Stimulated activated CD4-positive, alpha-beta T cell treated with anti-CD3 and anti-CD28 coated beads, Interleukin-2, amount 100 ng/mL, for 4 hours (primary cell): ENCODE measurements at places on chromosomes 3 and 15.

DNA sequence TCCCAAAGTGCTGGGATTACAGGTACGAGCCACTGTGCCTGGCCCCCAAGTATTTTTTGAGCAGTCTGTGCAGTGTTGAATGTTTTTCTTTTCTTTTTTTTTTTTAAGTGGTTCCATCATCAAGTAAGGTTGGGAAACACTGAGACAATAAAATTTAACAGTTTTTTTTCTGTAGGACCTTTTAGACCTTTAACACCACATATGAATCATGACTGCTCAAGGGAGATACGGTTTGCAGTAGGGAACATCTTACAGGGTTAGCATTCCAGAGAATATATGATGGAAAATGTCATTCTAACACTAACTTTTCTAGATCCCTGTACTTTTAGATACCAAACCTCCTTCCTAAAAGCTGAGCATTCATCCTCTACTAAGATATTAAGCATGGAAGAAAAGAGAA lies 41.7 kb downstream of the SNX4 start:
- DNase-seq: no peak

GRCh38 chr3:189270248-189270832 lies 98.6 kb downstream of the TPRG1 start:
- DNase-seq: peak; percentile 2

- DNase-seq: no peak
Measured at GRCh38 chr3:11724615-11725339, 81.1 kb upstream of the VGLL4 start.

DNA sequence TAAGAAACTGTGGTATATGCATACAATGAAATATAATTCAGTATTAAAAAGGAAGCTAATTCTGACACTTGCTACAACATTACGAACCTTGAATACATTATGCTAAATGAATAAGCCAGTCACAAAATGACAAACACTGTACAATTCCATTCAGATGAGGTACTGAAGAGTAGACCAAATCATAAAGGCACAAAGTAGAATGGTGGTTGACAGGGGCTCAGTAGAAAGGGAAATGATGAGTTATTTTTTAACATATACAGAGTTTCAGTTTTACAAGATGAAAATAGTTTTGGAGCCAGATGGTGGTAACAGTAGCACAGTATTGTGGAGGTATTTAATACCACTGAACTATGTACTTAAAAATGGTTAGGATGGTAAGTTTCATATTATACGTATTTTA lies 254.6 kb upstream of the RBMS3 start:
- DNase-seq: no peak

- DNase-seq: no peak
Measured at GRCh38 chr3:43794776-43795175, 104.0 kb downstream of the ABHD5 start.

- no peak for DNase-seq
Measured at GRCh38 chr15:42929306-42929848, 8.8 kb upstream of the TTBK2 start.

DNA sequence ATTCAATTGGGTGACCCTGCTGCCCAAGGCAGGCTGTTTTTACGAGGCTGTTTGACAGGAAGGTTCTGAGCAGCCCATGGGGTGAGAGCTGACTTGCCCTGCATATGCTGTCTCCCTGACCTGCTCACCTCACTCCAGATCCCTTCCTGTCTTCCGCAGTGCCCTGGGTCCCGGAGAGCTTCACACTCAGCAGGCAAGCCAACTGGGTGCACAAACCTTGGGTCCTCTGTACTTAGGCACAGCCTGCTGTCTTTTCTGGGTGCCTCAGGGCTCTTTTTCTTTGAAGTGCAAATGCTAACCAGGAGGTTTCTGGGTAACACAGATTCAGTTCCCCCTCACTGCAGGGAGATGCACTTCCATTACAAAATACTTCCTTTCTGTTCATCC lies 32.8 kb downstream of the ZXDC start:
- DNase-seq: no peak

- DNase-seq: no peak
Measured at GRCh38 chr3:152352554-152352953, 83.8 kb downstream of the MBNL1 start.

- no peak for DNase-seq
Measured at GRCh38 chr15:70357453-70357852, 259.7 kb upstream of the TLE3 start.

GRCh38 chr15:38021259-38021658 lies 86.8 kb downstream of the TMCO5A start:
- no peak for DNase-seq

GRCh38 chr3:48409291-48410201 lies 20.3 kb downstream of the PLXNB1 start:
- no peak for DNase-seq

DNA sequence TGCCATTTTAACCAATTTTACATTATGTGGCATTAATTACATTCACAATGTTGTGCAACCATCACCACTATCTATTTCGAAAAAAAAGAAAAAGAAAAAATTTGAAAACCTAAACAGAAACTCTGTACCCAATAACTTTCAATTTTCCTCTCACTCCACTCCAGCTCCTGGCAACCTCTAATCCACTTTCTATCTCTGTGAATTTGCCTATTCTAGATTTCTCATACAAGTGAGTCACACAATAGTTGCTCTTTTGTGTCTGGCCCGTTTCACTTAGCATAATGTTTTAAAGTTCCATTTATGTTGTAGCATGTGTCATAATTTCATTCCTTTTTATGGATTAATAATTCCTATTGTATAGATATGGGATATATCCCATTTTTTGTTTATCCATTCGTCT lies 53.3 kb upstream of the TBC1D5 start:
- no peak for DNase-seq

- peak; percentile 13 for DNase-seq
Measured at GRCh38 chr3:142929109-142929508, 34.4 kb downstream of the PAQR9 start.

DNA sequence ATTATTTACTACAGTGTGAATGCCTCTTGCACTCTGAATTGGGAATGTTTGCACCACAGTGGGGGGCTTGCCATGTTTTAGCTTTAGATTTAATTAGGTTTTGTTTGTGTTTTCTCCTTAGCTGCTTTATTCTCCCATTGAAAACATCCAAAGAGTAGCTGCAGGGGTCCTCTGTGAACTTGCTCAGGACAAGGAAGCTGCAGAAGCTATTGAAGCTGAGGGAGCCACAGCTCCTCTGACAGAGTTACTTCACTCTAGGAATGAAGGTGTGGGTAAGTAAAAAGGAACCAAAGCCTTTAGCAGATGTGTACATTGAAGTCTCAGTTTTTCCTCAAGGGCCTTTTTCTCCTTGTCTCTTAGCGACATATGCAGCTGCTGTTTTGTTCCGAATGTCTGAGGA lies 36.9 kb downstream of the CTNNB1 start:
- no peak for DNase-seq

DNA sequence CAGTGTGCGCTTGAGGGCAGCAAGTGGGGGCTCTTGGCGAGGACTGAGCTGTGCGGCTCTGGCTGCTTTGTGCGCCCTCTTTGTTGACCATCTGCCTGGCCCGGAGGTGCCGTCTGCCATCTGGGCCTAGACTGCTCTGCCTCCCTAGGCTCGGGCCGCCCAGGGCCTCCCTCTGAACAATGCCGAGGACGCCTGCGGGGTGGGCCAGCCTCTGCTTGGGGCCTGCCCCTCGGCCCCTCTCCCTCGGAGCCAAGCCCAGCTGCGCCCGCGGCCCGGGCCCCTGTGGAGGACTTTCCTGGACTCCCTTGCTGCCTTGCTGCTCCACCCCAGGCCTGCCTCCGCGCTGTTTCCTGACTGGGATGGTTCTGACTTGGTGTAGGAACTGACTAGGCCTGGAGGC lies 31.9 kb upstream of the SPSB4 start:
- DNase-seq: no peak

GRCh38 chr3:53353202-53353601 lies 5.9 kb upstream of the DCP1A start:
- no peak for DNase-seq

- no peak for DNase-seq
Measured at GRCh38 chr15:23415321-23415865, 31.6 kb downstream of the GOLGA6L2 start.

GRCh38 chr15:93274257-93274656 lies 185.2 kb upstream of the RGMA start:
- no peak for DNase-seq

DNA sequence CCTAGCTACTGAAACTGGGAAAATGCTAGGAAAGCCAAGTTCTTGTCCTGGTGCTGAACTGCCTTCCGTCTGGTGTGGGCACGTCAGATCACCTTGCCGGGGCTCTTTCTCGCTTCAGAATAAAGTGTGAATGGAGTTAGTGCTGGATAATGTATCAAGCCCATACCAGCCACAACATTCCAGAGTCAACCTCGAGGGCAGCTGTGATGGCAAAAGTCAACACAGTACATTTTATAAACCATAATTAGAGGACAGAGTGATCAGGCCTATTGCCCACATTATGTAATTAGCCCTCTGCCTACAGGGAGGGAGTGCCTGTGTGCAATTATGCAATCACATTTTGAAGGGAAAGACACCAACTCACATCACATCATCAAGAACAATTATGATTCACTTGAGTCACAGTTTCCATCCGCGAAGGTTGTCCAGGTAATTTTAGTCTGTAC lies 165.2 kb downstream of the RORA start:
- DNase-seq: no peak

GRCh38 chr3:12444582-12445471 lies 39.5 kb upstream of the TSEN2 start:
- no peak for DNase-seq
